Astrocyte of the spinal cord (primary cell): ENCODE measurements at places on chromosomes 16 and 17.

GRCh38 chr17:71625330-71625729 lies 495.5 kb upstream of the SOX9 start:
- DNase-seq, result no peak

- DNase-seq, result no peak
These were observed 1.0 kb upstream of the ENDOV start for GRCh38 chr17:80413771-80414507.

GRCh38 chr17:66540131-66540781 lies 237.8 kb downstream of the PRKCA start:
- peak; percentile 95 for DNase-seq

GRCh38 chr17:77420095-77420803 lies 279.5 kb downstream of the SEC14L1 start:
- no peak for DNase-seq

DNA sequence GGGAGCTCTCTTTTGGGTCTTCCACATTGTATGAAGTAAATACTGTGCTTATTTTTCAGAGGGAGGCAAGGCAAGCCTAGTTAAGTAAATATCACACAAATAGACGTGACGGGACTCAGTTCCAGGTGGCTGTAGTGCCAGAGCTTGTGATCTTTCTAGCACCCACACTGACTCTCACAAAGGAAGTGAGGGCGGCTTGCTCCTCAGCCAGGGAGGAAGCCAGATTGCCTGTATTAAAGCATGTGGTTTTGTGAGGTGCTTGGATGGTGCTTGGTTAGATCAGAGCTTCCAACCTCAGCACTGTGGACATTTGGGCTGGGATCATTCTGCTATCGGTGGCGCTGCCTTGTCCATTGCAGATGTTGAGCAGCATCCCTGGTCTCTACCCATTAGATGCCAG lies 80.1 kb downstream of the VAT1L start:
- DNase-seq, result no peak

DNA sequence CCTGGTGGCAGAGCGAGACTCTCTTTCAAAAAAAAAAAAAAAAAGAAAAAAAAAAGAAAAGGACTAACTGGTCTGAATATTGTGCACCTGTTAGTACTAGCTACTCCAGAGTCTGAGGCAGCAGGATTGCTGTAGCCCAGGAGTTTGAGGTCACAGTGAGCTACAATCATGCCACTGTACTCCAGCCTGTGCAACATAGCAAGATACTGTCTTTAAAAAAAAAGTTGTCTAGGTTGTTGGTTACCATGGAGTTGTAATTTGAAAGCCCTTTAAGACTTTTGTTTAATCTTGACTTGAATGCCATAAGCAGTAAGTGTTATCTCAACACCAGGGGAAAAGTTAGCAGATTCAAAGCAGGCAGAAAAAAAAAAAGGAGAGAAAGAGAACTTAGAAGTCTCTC lies 10.9 kb upstream of the C16orf54 start:
- DNase-seq, result no peak

DNA sequence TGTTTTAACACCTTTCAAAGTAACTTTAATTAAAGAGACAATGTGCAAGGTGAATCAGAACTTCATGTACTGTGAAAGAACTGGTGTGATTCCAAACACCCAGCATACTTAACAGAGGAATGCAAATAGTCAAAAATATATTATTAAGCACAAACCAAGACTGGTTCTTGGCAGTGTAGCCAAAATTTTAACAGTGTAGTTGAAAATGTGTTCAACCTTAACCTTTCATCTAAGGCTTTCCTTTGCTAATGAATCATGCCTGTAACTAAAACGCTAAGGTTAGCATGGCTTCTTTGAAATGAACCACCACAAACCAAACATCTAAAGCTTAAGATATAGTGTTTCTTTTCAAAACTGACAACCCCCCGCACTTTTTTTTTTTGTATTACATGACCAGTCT lies 146.3 kb upstream of the AXIN2 start:
- peak; percentile 35 for DNase-seq
